ENCODE measurements at places on chromosomes 5 and 9.

DNA sequence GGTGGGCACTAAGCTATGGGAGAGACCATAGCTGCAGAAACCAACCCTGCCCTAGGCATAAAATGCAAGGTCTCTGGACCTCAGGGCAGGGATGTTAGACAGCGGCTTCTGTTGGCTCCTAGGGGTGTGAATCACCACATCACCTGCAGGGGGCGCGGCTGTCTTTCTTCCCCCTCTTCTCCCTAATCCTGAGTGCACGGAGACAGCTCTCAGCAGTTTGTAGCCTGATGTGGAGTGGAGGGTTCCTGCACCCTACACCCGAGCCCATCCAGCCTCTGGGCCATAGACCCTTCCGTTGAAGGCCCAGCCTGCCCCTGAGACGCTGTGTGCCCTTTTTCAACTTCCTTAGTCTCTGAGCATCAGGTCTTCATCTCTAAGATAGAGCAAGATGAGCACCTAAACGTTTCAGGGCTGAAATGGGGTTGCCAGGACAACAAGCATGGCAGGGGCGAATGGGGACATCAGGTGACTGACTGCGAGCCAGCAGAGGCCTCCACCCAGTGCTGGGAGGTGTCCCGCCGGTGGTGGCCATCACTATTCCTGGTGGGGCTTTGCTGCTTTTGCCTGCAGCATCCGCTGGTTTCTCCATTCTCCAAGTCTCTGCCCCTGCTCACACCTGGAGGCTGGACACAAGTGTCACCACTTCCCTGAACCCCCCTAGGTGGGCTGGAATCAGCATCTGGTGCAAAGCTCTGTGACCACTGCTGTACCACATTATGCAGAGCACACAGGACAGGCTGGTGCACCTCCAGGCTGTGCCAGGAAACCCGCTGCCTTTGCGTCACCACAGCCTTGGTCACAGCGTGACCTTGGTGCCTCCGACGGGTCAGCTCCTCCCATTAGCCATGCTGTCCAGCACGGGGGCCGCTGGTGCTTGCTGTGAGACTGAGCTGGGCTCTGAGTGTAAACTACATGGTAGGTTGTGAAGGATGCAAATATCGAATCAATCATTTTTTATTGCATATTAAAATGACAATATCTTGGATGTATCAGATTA, 2.5 kb upstream of the SEC16A start:
- peak; percentile 81 for DNase-seq

DNA sequence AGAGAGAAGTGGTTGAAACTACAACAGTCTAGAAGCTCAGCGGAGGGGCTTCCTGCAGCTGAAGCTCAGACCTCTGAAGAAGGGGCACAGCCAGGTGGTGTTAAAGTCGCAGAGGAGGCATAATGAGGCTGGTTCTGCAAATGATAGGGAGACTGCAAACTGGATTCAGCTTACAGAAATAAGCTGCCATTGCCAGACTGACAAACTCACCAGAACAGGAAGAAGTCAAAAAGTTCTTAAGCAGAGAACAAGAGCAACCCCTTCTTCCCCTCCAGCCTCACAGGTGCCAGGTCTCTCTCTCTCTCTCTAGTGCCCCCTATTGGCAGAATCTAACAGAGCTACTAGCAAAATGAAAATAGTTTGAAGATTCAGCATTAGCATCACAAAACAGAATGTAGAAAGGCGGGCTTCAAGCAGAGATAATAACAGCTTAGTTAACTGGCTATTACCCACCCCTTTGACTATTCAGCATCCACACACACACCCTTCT, 76.7 kb downstream of the GRAMD2B start:
- no peak for DNase-seq

- peak; percentile 45 for DNase-seq
Observed at GRCh38 chr5:39224196-39224761, 4.9 kb upstream of the FYB1 start.

DNA sequence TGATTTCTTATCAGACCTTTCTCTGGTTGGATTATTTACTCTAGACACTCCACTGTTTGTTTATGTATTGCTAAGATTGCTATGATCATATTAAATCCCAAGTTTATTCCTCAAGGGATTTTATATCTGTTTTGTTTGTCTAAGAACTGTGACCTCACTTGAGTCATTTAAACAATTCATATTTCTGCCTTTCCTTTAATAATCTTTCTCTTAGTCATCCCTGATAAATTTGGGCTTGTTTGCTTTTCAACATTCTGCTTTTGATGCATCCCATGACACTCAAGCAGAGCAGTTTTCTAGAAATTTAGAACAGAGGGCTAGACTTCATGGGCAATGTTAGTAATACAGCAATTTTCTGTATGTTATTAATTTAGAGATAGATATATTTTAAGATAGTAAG, 231.6 kb upstream of the TNC start:
- no peak for DNase-seq

DNA sequence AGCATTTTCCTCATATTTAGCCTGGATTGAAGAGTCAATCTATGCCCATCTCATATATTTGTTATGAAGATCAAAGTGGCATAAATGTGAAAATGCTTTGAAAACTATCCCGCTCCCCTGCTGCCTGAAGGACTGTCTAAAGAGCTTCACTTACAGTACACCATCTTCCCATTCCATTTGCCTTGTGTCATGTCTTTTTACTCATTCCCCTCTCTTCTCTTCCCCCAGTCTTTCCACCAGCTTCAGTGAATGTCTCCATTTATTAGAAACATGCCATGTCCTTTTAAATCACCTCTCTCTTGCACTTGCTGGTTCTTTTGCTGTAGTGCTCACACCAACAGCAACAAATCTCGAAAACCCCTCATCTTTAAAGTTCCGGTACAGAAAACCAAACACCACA, 192.7 kb upstream of the SGCD start:
- no peak for DNase-seq

GRCh38 chr9:15856591-15856990, 303.7 kb downstream of the CCDC171 start:
- no peak for DNase-seq

DNA sequence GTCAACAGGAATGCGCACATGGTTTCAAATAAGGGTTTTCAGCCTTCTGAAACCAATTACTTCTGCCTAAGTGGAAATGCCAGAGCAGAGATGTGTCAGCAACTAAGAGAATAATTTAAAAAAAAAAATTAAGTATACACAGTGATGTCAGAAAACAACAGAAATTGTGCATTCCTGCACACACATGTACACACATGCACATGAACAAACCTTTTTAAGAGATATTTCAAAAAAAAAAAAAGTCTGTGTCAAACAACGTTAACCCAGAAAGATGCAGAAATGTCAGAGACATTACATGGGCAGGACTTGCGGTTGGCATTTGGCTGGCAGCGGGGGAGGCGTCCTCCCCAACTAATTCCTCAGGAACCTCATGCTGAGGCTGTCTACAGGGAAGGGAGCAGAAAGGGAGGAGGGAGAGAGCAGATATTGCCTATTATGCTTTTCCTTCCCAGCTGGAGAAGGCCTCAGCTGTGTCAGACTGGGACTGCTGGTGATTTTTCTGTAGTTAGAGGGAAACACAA, 536.9 kb upstream of the WWC1 start:
- DNase-seq: no peak

DNA sequence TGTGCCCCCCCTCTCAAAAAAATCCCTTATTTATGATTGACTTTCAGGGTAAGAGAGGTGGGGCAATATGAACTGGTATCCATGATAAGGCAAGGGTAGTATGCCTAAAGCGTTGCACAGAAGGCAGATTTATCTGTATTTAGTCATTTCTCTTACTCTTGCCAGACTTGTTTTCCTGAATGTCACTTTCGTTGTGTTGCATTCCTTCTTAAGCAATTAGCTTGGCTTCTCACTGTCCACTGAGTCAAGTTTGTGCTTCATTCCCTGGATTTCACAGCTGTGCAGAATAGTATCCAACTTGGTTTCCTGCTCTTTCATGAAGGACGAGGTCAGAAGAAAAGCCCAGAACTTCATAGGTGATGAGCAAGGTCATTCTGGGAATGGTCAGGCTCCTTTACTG, 301.5 kb upstream of the ACTBL2 start:
- DNase-seq: no peak

DNA sequence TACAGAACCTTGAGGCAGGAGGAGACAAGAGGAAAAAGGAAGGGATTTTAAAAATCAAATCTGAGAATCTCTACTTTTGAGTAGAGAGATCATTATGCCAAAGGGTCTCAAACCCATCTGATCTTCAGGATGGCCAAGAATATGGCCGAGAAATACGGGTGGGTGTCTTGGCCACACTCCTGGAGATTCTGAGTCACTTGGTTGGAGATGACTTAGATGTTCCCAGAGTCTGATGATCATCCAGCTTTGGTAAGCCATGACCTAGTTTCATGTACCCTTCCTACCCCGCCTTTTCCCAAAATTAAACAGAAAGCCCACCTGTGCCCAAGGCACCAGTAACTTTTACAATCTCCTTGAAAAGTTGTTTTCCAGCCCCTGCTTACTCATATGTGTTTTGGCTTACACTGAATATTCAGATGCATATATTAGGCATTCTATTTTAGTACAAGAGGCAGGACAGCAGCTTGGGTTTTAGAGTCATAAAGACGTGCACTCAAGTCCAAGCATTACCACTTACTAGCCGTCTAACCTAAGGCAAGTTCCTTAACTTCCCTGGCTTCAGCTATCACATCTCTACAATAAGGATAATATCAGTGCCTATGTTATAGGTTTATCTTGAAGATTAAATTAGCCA, 167.0 kb upstream of the GPR151 start:
- no peak for DNase-seq

DNA sequence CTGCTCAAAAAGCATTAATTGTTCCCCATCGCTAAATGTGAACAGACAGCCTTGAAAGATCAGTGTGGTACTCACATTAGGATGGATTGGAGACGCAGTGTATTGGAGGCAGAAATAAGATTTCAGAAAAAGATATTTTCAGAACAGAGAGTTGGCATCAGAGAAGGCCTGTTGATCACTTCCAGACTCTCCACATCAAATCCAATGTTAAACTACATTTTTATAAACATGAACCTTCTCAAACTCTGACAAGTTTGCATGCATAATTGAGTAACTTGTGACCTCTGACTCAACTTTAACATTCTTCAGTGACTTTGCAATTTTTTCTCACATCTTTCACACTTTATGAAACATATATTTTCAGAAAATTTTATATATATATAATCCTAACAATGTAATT, 919.6 kb upstream of the SEMA6A start:
- no peak for DNase-seq

DNA sequence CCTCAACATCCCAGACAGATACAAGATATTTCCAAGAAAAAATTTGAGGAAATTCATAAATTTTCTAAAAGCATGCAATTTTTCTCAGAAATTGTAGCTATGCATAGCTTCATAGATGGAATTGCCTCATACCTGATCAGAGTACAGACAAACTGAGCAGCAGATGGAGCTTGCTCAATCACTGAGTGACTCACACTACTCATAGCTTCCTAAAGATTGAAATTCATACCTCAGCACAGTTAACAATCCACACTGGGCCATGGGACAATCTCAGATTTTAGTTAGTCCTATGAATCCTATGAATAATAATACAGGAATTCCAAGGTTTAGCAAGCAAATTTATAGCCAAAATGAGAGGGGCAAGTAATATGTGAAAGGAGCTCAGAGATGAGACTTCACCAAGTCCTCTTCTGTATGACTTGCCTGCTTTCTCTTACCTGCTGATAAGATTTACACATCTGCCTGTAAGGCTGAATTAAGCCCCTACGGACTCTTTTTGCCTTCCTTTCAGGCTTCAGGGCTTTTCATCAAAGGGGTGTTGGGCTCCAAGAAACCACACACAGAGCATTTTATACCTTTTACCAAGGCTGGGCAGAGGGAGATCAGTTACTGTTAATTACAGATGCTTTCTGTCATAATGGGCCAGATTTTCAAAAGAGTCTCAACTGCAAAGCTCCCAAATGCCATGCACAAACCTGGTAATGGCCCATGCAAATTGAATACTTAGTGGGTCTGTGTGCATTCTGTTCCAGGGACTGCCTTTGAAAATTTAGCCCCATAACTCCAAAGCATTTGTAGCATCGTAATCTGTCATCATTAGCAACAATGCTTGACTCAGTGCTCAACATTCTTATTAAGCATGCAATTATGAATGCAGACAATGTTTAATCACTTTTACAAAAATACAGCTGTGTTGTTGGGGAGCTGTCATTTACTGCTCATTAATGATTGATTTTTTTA, 439.3 kb downstream of the DTWD2 start:
- no peak for DNase-seq

- DNase-seq: no peak
Observed at GRCh38 chr5:121919046-121919445, 42.7 kb upstream of the SRFBP1 start.

- no peak for DNase-seq
Observed at GRCh38 chr5:169694091-169694625, 57.1 kb downstream of the DOCK2 start.

- no peak for DNase-seq
Observed at GRCh38 chr5:2193142-2193541, 310.4 kb upstream of the IRX4 start.

DNA sequence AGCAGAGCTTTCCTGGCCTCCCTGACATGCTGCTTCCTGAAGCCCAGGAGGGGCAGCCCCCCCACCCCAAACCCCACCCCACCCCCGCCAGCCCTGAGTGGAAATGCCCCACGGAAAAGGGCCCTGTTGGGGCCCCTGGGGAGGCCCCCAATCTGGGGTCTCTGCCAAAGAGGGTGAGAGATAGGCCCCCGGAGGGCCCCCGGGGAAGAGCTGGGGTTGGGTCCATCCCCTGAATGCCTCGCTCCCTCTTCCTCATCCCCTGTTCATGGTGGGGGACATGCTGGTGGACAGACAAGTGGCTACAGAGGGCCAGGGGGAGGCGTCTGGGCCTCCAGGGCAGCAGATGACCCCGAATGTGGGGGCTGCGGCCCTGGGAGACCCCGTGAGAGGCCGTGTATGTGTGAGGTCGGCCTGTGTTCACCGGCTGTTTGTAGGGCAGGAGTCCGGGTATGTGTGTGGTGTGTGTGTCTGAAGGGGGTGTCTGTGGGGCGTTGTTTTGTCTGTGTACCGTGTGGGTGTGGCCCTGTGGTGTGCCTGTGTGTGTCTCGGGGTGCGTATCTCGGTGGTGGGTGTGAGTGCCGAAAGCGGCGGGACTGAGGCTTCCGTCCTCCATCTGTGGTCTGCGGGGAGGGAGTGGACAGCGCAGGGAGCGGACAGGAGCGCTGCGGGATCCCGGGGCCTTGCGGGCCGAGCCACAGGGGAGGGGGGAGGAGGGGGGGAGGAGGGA, 11.3 kb downstream of the C9orf50 start:
- peak; percentile 67 for DNase-seq

Data from left hindlimb (tissue), 1 donor.